Uterine smooth muscle cell (primary cell): ENCODE measurements at places on chromosomes 6 and 20. TPM values are rescaled to one million over a fixed set of nuclear protein-coding genes. Genes with fewer than 3 reads are reported as not detected.

KCNB1 gene
- under 0.01 and 0.12 TPM in 2 replicates for total RNA-seq

FOXF2 gene
- 0.25 and 0.55 TPM in 2 replicates for total RNA-seq

TCP1 gene
- 254 and 451 TPM in 2 replicates for total RNA-seq

ARMC12 gene
- total RNA-seq = 0.22 and 0.25 TPM in 2 replicates

WFDC12 gene
- total RNA-seq = not detected in 2 replicates

ADGB gene
- not detected in 2 replicates for total RNA-seq

BPIFB4 gene
- total RNA-seq = not detected in 2 replicates

CYB5R4 gene
- total RNA-seq = 4.5 and 6.4 TPM in 2 replicates

HLA-DMB gene
- under 0.01 TPM in 1 of 2 replicates, not detected in the other for total RNA-seq

TAB2 gene
- 20.3 and 25.9 TPM in 2 replicates for total RNA-seq

LY6G6F gene
- total RNA-seq = not detected in 2 replicates

PDE10A gene
- 2.3 and 3.5 TPM in 2 replicates for total RNA-seq

HDGFL1 gene
- not detected in 2 replicates for total RNA-seq

AHI1 gene
- 23.6 and 26.6 TPM in 2 replicates for total RNA-seq

RBM12 gene
- 35.9 and 49.8 TPM in 2 replicates for total RNA-seq

OR2H1 gene
- total RNA-seq = not detected in 2 replicates

KIAA0408 gene
- 1.4 and 1.5 TPM in 2 replicates for total RNA-seq

MMS22L gene
- 17.0 and 40.2 TPM in 2 replicates for total RNA-seq

PPP1R16B gene
- total RNA-seq = 0.12 and 5.3 TPM in 2 replicates

GPX6 gene
- not detected in 2 replicates for total RNA-seq

FAM217A gene
- not detected in 2 replicates for total RNA-seq

SRSF3 gene
- total RNA-seq = 176 and 291 TPM in 2 replicates

CD109 gene
- total RNA-seq = 42.9 and 44.8 TPM in 2 replicates

ZMYND8 gene
- 16.5 and 27.1 TPM in 2 replicates for total RNA-seq

PDYN gene
- total RNA-seq = not detected in 2 replicates

C20orf173 gene
- not detected in 2 replicates for total RNA-seq

SLC25A27 gene
- total RNA-seq = 4.1 and 7.9 TPM in 2 replicates

OR2W1 gene
- total RNA-seq = not detected in 2 replicates
